ENCODE measurements at places on chromosomes 16 and 17.

GRCh38 chr17:62049299-62049698 is 15.8 kb downstream of the MED13 start:
- no peak for DNase-seq

- peak; percentile 60 for DNase-seq
Observed at GRCh38 chr16:87178977-87179376, 138.2 kb downstream of the C16orf95 start.

DNA sequence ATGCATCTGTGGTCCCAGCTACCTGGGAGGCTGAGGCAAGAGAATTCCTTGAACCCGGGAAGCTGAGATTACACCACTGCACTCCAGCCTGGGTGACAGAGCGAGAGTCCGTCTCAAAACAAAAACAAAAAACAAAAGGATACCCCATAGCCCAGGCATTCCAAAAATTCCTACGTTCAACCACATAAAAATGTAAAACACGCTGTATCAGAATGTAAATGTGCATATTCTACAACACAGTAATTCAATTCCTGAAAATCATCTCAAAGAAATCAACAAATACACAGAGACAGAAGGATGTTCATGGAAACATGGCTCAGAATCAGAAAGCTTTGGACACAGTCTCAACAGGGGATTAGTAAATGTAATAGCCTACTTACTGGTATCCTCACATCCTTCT is 33.0 kb downstream of the COG7 start:
- no peak for DNase-seq

GRCh38 chr16:88672776-88673175 is 9.9 kb upstream of the MVD start:
- no peak for DNase-seq

- peak; percentile 59 for DNase-seq
Observed at GRCh38 chr17:1485423-1486376, 6.8 kb downstream of the MYO1C start.

- peak; percentile 37 for DNase-seq
Observed at GRCh38 chr17:62781831-62782251, 26.3 kb downstream of the MARCHF10 start.

- no peak for DNase-seq
Observed at GRCh38 chr16:68851601-68852000, 8.3 kb downstream of the TANGO6 start.

DNA sequence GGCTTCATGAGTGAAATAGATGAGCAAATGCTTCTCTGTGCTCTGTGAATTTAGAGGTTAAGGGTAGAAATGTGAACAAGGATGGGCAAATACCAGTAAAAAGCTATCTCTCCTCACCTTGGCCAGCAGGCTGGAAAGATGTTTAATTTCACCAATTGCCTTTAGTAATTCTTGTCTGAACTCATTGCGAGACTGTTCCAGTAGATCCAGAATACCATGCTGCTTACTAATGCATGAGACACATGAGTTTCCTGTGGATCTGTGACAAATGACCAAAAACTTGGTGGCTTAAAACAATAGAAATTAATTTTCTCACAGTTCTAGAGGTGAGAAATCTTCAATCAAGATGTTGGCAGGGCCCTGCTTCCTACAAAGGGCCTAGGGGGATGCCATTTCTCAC is 9.3 kb upstream of the ZNF624 start:
- DNase-seq = no peak

GRCh38 chr16:50428116-50428515 is 59.3 kb upstream of the BRD7 start:
- no peak for DNase-seq

DNA sequence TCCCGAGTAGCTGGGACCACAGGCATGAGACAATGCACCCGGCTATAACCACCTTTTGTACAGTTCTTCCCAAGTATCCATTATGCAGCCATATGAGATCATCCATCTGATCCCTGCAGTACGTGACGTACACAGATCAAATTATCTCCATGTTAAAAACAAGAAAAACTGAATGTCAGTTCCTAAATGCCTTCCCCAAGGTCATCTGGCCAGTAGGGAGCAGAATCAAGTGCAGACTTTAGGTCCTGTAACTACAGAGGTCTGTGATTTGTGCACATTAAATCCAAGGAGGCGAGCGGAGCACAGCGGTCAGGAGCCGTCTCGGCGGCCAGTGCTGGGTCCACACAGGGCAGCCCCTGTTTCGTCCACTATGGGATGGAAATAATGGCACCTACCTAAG is 23.7 kb downstream of the ZCCHC14 start:
- no peak for DNase-seq

- DNase-seq = peak; percentile 99
Observed at GRCh38 chr17:7403977-7404736, at the start of gene TMEM256. Gene TMEM256 (minus strand): TSS chr17:7404097. CDS start chr17:7404084, 13 bp downstream.

DNA sequence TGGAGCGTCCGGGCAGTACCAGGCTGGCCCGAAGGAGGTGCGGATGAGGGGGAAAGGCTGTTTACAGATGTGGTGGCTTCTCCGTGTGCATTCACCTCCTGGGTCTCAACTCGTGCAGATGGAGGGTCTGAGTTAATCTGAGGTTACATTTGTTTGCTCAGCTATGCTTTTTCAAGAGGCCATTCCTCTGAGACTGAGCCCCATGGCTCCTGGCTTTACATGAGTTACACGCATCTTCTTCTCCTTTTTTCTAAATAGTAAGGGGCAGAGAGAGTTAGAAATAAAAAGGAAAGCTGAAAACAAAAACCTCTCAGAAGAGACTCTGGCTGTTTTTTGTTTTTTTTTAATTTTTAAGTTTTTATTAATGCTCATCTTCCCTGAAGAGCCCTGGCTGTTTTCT is 29.0 kb downstream of the IRF8 start:
- DNase-seq = no peak

- no peak for DNase-seq
Observed at GRCh38 chr16:30000735-30001631, 4.9 kb downstream of the INO80E start.

DNA sequence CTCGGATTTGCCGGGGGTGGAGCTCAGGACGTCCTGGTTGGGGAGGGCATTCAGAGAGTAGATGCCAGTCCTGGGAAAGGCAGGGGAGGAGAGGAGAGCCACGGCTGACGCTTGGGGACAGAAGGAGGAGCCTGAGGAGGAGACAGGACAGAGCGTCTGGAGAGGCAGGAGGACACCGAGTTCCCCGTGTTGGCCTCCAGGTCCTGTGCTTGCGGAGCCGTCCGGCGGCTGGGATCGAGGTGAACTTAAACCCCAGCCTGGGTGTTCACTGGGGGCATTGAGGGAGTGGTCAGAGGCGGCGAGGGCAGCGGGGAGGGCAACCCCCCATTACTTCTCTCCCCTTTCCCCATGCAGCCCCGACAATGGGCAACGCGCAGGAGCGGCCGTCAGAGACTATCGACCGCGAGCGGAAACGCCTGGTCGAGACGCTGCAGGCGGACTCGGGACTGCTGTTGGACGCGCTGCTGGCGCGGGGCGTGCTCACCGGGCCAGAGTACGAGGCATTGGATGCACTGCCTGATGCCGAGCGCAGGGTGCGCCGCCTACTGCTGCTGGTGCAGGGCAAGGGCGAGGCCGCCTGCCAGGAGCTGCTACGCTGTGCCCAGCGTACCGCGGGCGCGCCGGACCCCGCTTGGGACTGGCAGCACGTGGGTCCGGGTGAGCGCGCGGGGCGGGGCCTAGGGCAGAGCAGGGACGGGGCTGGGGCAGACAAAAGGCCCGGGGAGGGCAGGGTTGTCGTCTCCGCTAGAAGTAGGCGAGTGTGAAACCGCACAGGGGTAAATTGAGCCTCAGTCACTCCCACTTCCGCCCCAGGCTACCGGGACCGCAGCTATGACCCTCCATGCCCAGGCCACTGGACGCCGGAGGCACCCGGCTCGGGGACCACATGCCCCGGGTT is 3.7 kb downstream of the NOL3 start:
- peak; percentile 72 for DNase-seq

- DNase-seq = no peak
Observed at GRCh38 chr17:2952174-2952845, 111.1 kb downstream of the OR1D5 start.

- no peak for DNase-seq
Observed at GRCh38 chr16:66207883-66208265, 158.6 kb upstream of the CDH5 start.

- DNase-seq = no peak
Observed at GRCh38 chr16:46975908-46976470, 2.5 kb upstream of the DNAJA2 start.

DNA sequence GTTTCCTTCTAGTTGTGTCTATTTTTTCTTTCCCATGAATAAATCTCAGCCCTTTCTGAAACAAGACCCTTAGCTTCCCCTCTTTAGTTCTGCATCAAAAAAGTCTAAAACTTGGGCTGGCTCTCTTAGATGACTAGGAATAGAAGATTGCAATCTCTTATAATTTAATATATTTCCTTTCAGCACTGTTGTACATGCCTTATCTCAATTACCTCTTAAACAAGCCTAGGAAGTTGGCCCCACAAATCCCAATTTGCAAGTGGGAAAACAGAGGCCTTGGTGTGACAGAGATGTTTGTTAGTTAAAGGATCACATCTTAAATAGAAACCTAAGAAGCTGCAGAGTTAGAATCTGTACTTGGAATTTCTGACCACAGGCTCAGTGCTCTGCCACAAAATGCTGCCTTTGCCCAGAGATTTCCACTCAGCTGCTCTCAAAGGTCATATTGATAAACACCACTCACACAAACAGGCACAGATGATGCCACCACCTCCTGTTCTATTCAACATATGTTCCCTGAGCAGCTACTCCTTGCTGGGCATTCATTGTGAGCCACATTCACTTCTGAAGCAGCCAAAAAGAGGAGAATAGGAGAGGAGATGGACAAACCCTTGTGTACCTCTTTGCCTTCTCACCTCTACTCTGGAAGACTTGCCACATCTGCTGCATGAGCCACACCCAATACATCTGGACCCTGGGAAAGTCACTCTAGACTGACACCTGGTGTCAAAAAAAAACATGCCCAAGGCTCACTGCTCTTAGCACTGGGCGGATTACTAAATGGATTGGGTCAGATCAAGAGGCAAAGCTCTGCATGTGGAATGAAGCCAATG is 5.5 kb downstream of the CCDC182 start:
- DNase-seq = no peak

DNA sequence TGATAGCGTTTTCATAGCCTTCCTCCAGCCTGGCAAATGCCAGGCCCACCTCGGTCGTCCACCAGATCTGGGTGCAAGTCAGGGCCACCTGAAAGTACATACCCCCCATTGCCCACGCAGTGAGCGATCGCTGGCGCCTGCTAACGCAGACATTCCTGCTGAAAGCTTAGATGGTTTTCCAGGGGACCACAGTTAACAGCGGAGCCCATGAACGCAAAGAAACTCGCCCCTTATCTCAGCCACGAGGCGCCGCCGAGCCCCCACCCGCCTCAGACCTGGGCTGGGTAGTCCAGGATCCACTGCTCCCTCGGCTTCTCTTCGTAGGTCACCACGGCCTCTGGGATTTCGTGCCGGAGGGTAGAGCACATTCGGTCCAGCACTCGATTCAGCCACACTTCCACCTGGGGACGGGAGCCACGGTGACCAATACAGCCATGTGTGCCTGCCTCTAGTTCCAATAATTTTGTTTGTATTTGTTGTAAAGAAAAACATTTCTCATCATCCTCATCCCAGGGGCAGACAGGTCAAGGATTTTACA is 74.5 kb downstream of the DNAH17 start:
- DNase-seq = no peak

GRCh38 chr16:82187829-82188228 is 17.8 kb upstream of the MPHOSPH6 start:
- DNase-seq = no peak

GRCh38 chr17:8921147-8921546 is 44.4 kb downstream of the PIK3R5 start:
- DNase-seq = no peak

GRCh38 chr16:71843572-71843971 is 2.2 kb upstream of the ATXN1L start:
- DNase-seq = no peak

- DNase-seq = no peak
Observed at GRCh38 chr17:7711051-7711755, 6.2 kb downstream of the EFNB3 start.

DNA sequence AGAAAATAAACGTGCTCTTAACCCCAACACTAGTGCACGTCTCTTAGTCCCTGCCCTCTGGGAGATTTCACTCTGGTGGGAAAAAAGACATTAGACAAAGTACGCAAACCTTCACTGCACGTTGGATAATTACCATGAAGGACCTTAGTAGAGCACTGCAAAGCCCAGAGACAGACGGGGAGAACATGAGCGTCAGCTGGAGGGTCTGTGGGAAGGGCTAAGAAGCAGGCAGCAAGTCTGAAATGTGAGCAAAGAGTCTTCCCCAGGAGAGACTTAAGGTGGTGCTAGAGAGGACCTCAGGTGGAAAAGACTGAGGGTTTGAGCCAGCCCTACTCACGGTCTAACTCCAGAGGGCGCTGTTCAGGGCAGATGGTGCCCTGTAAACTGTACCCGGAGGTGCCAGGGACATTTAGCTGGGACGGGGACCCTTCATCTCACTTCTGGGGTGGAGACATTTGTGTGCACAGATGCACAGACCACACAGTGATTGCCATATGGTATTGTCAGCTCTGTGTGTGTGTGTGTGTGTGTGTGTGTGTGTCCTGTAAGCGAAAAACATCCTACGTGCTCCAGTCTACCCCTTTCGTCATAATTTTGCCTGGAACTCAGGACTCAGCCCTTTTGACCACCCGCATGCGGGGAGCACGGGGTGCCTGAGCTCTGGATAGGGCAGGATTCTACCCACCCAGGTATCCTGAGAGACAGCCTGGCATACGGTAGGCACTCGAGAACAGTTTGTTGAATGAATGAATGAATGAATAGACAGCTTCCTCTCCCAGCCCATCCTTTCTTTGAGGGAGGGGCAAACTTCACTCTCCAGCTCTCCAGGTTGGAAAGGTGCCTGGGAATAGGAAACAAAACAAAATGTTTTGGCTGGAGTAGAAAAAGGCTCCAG is 10.1 kb upstream of the STAC2 start:
- DNase-seq = peak; percentile 45

DNA sequence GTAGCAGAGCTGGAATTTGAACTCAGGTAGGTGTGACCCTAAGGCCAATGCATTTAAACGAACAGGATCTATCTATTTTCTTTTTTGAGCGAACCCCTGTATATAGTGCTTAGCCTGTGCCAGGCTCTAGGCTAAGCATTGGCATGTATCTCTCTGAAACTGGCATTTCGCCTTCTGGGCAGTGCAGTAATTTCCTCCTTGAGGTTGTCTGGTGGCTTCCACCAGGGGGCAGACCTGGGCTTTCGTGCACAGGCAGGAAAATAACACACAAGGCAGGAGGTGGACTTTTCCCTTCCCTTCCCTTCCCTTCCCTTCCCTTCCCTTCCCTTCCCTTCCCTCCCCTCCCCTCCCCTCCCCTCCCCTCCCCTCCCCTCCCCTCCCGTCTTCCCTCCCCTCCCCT is 34.4 kb upstream of the PRKCB start:
- peak; percentile 68 for DNase-seq

- no peak for DNase-seq
Observed at GRCh38 chr17:52673791-52674190, 515.3 kb upstream of the CA10 start.

GRCh38 chr17:11264183-11264871 is 23.3 kb downstream of the SHISA6 start:
- DNase-seq = no peak
